Activated T-helper 1 cell treated with anti-CD3 and anti-CD28 coated beads, Interleukin-2, amount 50 U/mL, for 16 hours (primary cell): ENCODE measurements at places on chromosomes 6 and 20.

- DNase-seq = no peak
Observed at GRCh38 chr6:159168536-159169192, 536 bp upstream of the FNDC1 start.

DNA sequence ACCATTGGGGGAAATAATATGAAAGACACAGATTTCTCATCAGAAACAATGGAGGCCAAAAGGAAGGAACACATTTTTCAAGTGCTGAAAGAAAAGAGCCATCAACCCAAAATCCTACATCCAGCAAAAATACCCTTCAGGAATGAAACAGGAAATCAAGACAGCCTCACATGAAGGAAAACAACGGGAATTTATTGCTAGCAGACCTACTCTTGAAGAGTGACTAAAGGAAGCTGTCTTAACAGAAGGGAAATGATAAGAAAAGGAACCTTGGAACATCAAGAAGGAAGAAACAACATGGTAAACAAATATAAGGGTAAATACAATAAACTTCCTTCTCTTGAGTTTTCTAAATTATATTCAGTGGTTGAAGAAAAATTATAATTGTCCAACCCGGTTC, 44.2 kb downstream of the RNF24 start:
- no peak for DNase-seq

DNA sequence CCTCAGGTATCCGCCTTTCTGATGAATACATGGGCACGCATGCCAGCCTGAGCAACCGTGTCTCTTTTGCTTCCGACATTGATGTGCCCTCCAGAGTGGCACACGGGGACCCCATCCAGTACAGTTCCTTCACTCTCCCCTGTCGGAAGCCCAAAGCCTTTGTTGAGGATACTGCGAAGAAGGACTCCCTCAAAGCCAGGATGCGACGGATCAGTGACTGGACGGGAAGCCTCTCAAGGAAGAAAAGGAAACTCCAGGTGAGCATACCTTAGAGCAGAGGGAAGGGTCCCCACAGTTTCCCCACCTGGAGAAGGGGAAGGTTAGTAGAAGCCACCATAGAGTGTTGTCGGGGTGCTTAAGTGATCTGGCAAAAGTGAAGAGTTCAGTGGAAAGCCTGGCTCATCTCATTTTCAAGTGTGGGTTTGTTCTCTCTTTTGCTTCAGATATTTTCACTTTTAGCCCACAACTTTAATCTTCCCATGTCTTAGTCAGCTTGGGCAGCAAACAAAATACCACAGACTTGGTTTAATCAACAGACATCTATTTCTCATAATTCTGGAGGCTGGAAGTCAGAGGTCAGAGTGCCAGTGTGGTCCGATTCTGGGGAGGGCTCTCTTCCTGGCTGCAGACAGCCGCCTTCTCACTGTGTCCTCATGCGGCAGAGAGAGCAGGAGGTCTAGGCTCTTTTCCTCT, 133.5 kb upstream of the CLDN20 start:
- DNase-seq = no peak

DNA sequence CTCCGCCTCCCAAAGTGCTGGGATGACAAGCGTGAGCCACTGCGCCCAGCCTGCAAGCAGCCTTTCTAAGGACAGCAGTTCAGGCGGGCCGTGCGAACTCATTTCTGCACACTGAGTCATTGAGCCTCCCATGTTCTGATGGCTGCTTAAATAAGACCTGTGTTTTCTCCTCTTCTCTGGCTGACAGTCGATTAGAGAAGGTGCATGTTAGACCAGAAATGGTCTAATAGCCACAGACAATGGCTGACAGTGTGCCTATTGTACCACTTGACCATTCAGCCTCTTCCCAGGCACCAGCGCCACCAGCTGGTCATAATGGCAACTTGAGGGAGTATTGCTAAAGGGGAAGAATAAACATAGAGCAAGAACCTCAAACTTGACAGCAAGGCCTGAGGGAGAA, 6.2 kb downstream of the CST11 start:
- DNase-seq = no peak

DNA sequence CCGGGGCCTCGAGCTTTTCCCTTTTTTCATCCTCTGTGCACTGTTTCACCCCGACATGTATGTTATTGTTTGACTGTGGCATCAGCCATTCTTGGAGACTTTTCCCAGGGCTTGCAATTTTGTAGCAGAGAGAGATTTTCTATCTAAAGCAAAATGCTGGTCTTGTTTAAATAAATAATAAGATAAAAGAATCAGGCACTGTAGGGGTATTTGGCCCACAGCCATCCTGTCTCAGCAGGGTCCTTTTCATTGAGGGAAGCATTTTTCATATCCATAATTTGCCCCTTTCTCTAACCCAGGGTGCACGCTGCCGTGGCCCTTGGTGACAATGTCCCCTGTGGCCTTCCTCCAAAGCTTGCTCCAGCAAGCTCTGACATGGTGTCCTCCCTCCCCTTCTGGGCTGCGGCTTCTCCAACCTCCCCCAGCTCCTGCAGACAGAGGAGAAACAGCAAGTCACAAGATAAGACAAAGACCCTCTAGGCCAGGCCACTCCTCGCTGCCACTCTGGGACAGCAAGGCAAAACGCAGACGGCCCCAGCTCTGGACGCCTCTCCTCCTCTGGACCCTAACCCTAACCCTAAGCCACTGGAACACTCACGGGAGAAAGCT, 117.6 kb downstream of the MYLK4 start:
- DNase-seq = no peak

GRCh38 chr20:59670786-59671492, 66.6 kb downstream of the PHACTR3 start:
- no peak for DNase-seq

GRCh38 chr20:20277894-20278335, 90.0 kb upstream of the INSM1 start:
- no peak for DNase-seq

- DNase-seq = no peak
Observed at GRCh38 chr6:129146902-129147301, 264.0 kb downstream of the LAMA2 start.

- DNase-seq = no peak
Observed at GRCh38 chr20:58538752-58539151, 23.6 kb upstream of the APCDD1L start.

- no peak for DNase-seq
Observed at GRCh38 chr20:51338692-51339440, 203.7 kb downstream of the NFATC2 start.

- no peak for DNase-seq
Observed at GRCh38 chr6:143958839-143959399, 49.1 kb downstream of the PLAGL1 start.

GRCh38 chr6:118100717-118101116, 193.7 kb downstream of the SLC35F1 start:
- no peak for DNase-seq

- no peak for DNase-seq
Observed at GRCh38 chr6:161010418-161010817, 18.8 kb downstream of the MAP3K4 start.

- DNase-seq = no peak
Observed at GRCh38 chr6:17280552-17281090, 540 bp upstream of the RBM24 start.

- no peak for DNase-seq
Observed at GRCh38 chr6:114941078-114941477, 598.3 kb upstream of the HS3ST5 start.

DNA sequence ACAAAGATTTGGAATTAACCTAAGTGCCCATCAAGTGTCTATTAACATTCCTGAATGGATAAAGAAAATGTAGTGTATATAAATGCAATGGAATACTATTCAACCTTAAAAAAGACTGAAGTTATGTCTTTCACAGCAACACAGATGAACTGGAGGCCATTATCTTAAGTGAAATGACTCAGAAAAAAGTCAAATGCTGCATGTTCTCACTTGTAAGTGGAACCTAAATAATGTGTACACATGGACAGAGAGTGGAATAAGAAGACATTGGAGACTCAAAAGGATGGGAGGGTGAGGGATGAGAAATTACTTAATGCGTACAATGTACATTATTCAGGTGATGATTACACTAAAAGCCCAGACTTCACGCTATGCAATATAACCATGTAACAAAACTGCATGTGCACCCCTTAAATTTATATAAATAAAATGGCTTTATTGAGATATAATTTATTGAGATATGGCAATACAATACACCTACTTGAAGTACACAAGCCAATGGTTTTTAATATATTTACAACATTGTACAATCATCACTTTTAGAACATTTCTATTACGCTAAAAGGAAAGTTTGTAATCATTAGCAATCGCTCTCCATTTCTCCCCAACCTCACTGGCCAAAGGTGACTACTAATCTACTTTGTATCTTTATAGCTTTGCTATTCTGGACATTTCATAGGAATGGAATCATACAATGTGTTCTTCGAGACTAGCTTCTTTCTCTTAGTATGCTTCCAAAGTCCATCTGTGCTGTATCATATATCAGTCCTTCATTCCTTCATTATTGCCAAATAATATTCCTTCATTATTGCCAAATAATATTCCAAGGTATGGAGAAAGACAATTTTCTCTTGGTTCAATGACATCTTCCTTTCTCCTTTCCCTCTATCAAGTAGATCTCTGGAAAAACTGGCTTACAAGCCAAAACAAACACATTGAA, 5.8 kb downstream of the STX7 start:
- no peak for DNase-seq

GRCh38 chr6:106110164-106110826, 24.2 kb downstream of the PRDM1 start:
- DNase-seq = no peak

- DNase-seq = no peak
Observed at GRCh38 chr6:38593409-38593808, 46.3 kb downstream of the BTBD9 start.

DNA sequence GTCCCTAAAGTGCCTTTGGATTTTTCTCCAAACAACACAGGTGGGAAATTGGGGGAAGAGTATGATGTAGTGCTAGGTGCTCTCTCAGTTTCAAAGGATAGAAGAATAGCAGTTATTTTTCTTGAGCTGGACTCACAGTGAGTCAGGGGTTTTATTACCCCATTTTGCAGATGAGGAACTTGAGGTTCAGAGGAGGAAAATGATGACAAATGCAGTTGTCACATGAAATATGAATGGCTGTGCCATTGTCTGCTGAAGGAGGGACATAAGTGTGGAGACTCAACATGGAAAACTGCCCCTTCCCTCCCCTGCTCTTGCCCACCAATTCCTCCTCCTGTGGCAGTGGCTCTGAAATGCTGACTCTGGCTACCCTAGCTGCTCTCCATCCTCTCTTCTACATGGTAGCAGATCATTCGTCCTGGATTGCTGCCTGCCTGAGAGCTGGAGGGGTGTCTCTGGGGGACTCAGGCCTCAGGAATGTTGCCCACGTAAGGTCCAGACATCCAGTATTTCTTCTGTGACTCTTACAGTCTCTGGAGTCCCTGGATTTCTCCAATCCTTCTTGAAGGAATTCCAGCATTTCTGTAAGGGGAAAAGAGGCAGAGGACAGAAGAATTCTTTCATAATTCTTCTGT, 37.6 kb upstream of the EPB41L1 start:
- DNase-seq = no peak

GRCh38 chr6:63690221-63690620, 54.6 kb downstream of the PHF3 start:
- no peak for DNase-seq

- no peak for DNase-seq
Observed at GRCh38 chr6:65006788-65007187, 700.2 kb downstream of the EYS start.

DNA sequence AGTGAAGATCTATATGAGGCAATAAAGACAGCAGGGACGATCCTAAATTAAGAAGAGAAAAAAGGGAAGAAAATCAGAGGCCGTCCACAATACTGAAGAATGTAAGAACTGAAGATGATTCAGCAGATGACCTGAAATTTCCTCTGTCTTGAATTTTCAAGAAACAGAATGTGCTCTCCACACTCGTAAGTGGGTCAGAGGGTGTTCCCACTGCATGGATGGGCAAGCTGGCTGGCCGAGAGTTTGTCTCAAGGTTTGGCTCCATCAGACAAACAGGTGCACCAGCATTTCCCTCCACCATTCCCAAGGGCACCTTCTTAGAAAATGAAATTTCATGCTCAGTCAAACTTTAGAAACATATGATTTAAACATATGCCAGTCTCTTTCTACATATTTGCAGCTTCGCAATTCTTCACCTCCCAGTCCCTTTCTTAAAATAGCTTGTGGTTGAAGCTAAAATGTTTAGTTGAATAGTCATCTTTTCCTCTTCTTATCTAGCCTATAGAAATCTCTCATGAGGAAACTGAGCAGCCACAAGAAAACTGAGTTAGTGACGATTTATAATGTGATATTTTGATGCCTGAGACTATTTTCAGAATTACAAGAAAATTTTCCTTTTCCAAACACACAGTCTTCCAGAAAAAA, 576.4 kb downstream of the PRKN start:
- DNase-seq = no peak

DNA sequence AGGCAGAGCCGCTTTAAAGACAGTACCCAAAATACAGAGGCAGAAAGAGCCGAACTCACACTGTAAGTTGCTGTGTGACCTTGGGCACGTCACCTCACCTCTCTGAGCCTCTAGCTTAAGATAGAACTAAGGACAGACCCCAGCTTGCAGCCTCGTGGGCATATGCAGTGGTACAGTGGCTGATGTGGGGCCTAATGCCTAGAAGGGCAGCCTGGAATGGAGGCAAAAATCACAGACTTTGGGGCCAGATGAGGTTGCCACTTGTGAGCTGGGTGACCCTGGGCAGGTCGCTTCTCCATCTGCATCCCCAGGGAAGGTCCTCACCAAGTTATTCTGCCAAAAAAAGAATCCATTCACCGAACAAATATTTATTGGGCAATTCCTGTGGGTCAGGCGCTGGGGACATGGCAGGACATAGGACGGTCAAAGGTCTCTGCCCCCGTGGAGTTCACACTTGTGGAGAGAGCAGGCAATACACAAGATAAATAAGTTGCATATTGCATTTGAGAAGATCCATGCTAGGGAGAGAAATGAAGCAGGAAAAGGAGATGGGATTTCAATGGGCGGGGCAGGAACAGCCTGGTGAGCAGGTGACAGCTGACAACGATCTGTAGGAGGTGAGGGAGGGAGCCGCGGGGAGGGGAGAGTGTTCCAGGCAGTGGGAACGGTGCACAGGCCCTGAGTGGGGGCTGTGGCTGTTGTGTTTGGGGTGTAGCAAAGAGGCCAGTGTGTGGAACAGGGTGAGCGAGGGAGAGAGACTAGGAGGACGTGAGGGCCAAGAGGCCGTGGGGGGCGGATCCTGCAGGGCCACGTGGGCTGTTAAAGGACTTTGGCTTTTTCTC, 115.2 kb downstream of the CEBPB start:
- DNase-seq = no peak

DNA sequence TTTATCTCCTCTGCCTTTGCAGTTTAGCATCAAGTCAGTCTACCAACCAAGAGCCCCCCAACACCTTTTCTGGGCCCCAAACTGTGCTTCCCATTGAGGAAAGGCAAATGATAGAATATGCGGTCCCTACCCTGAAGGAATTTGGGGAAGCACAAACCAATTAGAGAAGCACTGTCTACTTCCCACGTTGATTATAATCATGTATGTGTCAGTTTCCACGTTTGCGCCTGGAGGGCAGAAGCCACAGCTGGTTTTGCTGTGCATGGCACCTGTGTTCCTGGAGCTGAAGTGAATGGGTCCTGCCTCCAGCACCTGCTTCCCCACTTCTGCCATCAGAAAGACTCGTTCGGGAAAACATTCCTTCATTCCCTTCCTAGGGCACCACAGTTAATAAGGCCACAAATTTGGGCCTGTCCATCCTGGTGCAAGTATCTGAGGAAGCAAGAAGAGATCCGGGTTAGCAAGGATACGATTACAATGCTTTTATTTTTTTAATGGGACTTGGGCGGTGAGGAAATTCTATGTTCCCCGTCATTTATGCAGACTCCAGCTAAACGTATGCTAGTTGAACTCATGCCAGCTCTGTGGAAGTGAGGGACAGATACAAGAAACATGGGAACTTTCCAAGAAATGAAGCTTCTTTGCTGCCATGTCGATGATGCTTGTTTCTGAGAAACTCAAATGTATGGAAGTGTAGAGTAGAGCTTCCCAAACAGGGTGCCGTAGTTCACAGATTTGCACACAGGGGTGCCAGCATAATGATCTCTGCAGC, 333.5 kb downstream of the NRN1 start:
- no peak for DNase-seq
